ENCODE measurements at places on chromosomes 2 and 18.
A peak's percentile ranks its signal among the peaks of the same experiment; 100 is the strongest.

DNA sequence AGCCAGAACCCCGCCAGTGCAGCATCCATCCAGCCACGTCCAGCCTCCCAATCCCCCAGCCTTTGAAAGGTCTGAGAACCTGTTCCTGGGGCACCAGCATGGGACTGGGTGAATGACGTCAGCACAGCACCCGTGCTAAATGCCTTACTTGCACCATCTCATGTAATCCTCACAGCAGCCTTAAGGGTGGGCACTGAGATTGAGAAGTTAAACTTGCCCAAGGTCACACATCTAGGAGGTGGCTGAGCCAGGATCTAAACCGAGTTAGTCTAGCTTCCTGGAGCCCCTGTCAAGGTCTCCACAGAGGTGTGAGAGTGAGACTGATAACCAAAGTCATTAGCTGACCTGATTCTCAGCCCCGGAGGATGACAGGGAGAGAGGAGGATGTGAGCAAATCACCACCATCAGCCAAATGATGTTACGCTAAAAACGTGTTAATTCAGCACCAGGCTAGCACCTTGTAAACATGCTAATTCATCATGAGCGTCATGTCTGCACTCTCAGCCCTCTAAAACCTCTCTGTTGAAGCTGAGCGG, 4.6 kb downstream of the CD8A start:
- peaks cover 73% of the 10 kb centered on the region for H3K4me1 ChIP-seq
- H3K27ac ChIP-seq = peak overlapping the region; percentile 99
- peak overlapping the region; percentile 91 for H3K4me3 ChIP-seq
- no peak for DNase-seq
- H3K27me3 ChIP-seq = no peaks in the 10 kb centered on the region

- peaks cover 16% of the 10 kb centered on the region for H3K4me1 ChIP-seq
- peak overlapping the region; percentile 26 for H3K4me3 ChIP-seq
- no peaks in the 10 kb centered on the region for H3K27me3 ChIP-seq
- DNase-seq = peak; percentile 76
- H3K36me3 ChIP-seq = no peaks in the 10 kb centered on the region
Observed at GRCh38 chr18:23231340-23232021, 96.2 kb downstream of the CABLES1 start.

DNA sequence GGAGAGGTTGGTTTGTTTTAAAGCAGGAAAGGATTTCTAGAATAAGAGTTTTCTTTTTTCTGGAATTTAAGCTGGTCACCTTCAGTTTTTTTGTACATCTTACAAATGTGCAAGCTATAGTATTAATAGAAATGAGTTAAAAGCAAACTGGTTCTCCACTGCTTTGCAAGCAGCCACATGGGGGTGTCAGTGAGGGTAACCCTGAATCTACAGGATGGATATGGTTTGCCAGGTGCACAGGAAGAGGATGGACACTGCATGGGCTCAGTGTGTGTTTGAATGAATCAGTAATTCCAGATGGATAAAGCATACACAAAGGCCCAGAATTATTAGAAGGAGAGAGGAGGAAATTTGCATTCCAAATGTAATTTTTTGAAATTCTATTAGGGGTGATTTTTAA, 89.0 kb downstream of the MAPRE2 start:
- no peaks in the 10 kb centered on the region for H3K27me3 ChIP-seq
- peak overlapping the region; percentile 66 for H3K27ac ChIP-seq
- no peak for DNase-seq
- no peaks in the 10 kb centered on the region for H3K36me3 ChIP-seq
- H3K4me3 ChIP-seq = no peak overlapping the region

- no peak overlapping the region for H3K27ac ChIP-seq
- H3K27me3 ChIP-seq = no peaks in the 10 kb centered on the region
- DNase-seq = no peak
- no peak overlapping the region for H3K4me3 ChIP-seq
Observed at GRCh38 chr18:55950379-55951166, 362.6 kb upstream of the TCF4 start.

DNA sequence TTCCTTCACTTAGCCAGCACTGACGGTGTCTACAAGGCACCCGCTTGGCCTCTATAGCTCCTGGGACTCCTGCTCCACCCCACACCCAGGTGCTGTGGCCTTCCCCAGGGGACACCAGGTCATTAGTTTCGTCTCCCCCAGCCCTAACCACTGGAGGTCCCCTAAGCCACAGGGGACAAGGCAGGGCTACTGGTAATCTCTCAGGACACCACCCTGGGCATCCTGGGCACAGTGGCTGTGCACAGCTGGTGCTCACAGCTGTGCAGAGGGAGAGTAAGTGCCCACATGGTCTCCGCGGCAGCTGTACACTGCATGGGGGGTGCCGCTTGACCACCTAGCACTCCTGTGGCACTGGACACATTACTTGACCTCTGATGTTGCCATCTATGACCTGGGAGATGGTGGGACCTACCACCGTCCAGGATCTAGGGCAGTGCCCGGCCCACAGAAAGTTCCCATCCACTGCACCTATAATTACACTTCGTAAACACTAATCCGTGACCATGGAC, 134.0 kb downstream of the HDAC4 start:
- no peaks in the 10 kb centered on the region for H3K27me3 ChIP-seq
- no peak for DNase-seq

- no peak for DNase-seq
- H3K4me3 ChIP-seq = no peak overlapping the region
- H3K27me3 ChIP-seq = peaks cover 8% of the 10 kb centered on the region
- no peaks in the 10 kb centered on the region for H3K4me1 ChIP-seq
Observed at GRCh38 chr2:15855766-15856260, 84.5 kb upstream of the MYCN start.

DNA sequence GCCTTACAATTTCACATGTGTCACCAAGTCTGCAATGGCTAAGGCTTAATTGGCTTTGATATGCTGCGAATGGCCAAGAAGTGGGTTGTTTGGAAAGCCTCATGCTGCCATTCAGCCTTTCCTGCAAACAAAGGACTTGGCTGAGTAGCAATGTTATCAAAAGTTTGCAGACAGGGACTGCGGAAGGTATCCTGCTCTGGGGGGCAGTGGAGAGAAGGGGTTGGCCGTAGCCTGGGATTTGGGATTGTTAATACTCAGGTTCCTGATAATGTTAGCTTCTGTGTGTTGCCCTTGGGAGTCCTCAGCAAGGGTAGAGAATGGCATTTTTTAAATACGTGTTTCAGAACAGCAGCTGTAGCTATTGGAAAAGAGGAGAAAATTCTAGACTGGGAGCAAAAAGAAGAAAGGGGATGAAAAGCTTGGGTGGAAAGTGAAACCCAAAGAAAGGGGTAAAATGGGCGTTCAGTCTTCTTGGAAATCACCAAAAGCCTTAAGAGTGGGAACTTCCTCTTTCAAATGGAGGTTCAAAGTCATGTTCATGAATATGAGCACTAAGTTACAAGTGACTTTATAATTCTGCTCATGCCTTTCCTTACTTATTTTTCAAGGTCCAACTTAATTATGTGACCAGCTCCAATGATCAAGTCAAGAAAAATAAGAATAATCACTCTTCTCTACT, 325.1 kb downstream of the RNF144A start:
- H3K27me3 ChIP-seq = peaks cover 2% of the 10 kb centered on the region
- H3K36me3 ChIP-seq = peaks cover 2% of the 10 kb centered on the region
- H3K27ac ChIP-seq = no peak overlapping the region
- H3K4me1 ChIP-seq = peaks cover 3% of the 10 kb centered on the region
- no peak overlapping the region for H3K4me3 ChIP-seq

DNA sequence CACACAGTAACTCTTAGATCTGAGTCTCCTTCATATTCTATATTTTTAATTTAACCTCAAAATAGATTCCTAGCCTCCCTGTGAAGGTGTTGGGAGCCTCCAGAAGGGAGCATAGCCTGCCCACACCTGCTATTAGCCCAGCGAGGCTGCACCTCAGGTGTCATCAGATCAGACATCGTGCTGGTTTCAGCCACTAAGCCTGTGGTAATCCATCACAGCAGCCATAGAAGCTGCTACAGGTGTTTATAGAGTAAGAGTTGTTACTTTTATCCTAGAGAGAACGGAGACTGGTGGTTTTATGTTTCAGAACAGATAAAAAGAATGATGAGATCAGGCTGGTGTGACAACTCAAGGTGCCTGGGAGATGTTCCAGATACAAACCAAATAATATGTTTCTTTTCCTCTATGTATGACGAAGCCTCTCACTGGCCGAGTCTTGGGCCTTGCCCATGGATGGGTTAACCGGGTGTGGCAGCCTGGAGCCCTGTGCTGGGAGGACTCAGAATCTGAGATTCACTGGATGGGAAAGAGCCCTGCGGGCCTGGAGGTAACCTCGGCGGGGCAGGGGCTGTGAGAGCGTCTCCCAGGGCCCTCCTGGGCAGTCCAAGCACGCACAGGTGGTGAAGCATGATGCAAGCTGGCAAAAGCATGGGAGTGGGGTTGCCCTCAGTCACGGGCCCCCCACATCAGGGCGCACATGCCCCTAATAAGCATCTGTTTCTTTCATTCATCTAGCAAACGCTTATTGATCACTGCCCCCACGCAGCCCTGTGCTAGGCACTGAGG, 73.7 kb downstream of the MRPS9 start:
- no peak overlapping the region for H3K27ac ChIP-seq
- DNase-seq = no peak
- H3K4me1 ChIP-seq = no peaks in the 10 kb centered on the region
- H3K4me3 ChIP-seq = no peak overlapping the region

- no peaks in the 10 kb centered on the region for H3K4me1 ChIP-seq
- DNase-seq = no peak
- no peak overlapping the region for H3K27ac ChIP-seq
- H3K4me3 ChIP-seq = no peak overlapping the region
- H3K27me3 ChIP-seq = no peaks in the 10 kb centered on the region
- H3K36me3 ChIP-seq = no peaks in the 10 kb centered on the region
Observed at GRCh38 chr2:237132799-237133198, 47.1 kb downstream of the COPS8 start.

DNA sequence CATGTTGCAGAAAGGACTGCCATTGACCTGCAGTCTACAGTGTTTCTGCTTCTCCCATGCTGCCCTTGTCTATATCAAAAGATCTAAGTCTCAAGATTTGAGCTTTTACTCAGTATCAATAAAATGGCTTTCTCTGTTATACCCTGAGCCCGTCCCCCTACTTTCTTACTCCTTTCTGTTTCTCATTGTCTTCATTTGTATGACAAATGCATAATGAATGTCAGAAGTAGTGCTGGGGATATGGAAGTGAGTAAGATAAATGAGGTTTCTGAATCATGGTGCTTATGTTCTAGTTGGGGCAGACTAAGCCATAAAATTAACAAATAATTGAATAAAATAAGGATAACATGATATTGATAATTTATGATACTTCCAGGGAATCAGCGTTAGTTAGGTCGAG, 128.6 kb downstream of the PARD3B start:
- H3K4me1 ChIP-seq = no peaks in the 10 kb centered on the region
- H3K27me3 ChIP-seq = peaks cover 2% of the 10 kb centered on the region
- no peaks in the 10 kb centered on the region for H3K36me3 ChIP-seq
- no peak for DNase-seq
- H3K4me3 ChIP-seq = no peak overlapping the region

- no peak for DNase-seq
- no peaks in the 10 kb centered on the region for H3K27me3 ChIP-seq
- peak overlapping the region; percentile 41 for H3K4me3 ChIP-seq
- no peak overlapping the region for H3K27ac ChIP-seq
- H3K4me1 ChIP-seq = peaks cover 30% of the 10 kb centered on the region
Observed at GRCh38 chr18:77091366-77091765, 41.2 kb downstream of the MBP start.

DNA sequence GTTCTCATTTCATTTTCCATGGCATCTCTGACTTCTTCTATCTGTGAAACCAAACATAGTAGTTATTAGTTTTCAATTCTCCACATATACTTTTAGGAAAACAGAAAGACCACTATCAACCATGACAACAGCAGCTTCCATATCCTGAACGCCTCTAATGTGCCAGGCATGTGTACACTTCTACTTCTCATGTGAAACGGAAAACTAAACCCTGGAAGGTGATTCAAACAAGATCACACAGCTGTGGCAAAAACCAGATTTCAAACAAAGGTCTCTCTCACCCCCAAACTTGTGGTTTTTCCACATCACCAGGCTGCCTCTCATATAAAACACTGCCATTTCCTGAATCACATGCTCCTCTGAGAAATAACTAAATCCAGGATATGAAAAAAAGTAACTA, 41.8 kb downstream of the PTCD3 start:
- no peaks in the 10 kb centered on the region for H3K36me3 ChIP-seq
- no peak overlapping the region for H3K27ac ChIP-seq
- DNase-seq = no peak
- H3K4me3 ChIP-seq = no peak overlapping the region
- no peaks in the 10 kb centered on the region for H3K27me3 ChIP-seq

- H3K27ac ChIP-seq = no peak overlapping the region
- no peak overlapping the region for H3K4me3 ChIP-seq
- H3K4me1 ChIP-seq = no peaks in the 10 kb centered on the region
- DNase-seq = no peak
- H3K27me3 ChIP-seq = peaks cover 3% of the 10 kb centered on the region
Observed at GRCh38 chr2:207394812-207395534, 134.8 kb upstream of the CREB1 start.

DNA sequence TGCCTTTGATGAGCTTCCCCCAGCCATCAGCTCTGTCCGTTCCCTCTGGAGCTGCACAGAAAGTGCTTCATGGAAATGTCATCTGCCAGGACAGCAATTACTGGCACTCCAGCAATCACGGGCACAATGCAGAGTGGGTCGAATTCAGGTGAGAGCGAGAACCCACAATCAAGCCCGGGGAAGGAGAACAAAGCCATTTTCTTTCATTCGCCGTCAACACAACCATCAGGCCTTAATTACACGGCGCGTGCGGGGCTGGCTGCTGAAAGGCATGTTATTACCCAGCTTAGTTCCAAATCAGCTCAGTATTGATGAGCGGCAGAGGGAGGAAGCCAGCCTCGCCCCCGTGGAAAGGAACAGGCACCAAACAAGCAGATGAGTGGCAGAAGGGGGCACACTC, 143.9 kb downstream of the MYT1L start:
- DNase-seq = no peak
- H3K36me3 ChIP-seq = no peaks in the 10 kb centered on the region
- H3K4me1 ChIP-seq = no peaks in the 10 kb centered on the region
- H3K27ac ChIP-seq = no peak overlapping the region

DNA sequence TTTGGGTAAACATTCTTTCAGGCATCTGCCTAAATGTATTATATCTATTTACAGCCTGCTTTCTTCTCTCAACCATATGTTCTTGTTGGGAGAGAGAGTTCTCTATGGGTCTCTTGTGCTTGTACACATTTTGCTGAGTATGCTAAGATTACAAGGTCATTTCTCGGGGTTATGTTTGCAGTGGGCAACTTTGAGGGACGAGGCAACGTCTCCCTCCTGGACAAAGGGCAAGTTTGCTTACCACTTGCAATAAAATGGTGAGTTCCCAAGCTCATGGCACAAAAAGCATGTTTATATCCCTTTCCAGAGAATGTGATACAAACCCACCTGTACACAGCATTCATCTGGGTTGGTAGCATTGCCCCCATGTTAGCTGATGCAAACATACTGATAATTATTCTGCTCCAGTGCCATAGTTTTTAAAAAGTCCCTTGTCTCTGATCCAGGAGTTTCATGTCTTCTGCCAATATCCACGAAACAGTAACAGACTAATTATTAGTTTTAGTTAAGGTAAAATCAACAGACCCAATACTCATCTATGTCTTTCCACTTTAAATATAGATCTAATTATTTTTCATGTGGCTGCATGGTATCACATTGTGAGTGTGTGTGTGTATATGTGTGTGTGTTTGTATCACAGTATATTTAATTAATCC, 84.2 kb upstream of the MAPK4 start:
- H3K36me3 ChIP-seq = no peaks in the 10 kb centered on the region
- H3K27me3 ChIP-seq = peaks cover 18% of the 10 kb centered on the region
- no peak for DNase-seq
- H3K4me1 ChIP-seq = no peaks in the 10 kb centered on the region
- no peak overlapping the region for H3K4me3 ChIP-seq
